ENCODE measurements at places on chromosomes 6 and 20. TPM values are rescaled to one million over a fixed set of nuclear protein-coding genes. Genes with fewer than 3 reads are reported as not detected.

DNA sequence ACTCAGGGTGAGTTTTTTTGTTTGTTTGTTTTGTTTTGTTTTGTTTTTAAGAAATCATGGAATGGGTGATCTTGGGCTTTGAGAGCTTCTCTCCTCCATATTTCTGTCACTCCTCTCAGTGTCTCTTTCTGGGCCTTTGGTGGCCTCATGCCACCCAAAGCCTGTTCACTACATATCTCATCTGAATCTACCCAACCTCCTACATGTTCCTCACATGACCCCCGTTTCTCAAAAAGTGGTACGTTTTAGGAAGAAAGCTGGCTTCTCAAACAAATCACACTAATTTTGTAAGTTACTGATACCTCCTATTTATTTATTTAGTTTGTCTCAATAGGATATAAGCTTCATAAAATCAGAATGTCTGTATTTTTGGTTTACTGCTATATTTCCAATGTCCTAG is 80.0 kb downstream of the SESN1 start:
- no peak for DNase-seq

- DNase-seq, result peak; percentile 62
Observed at GRCh38 chr6:32194825-32195651, 2.6 kb upstream of the GPSM3 start.

The PSORS1C2 gene
- not detected for total RNA-seq

- DNase-seq, result no peak
Observed at GRCh38 chr20:62606016-62606415, 36.3 kb upstream of the SLCO4A1 start.

- no peak for DNase-seq
Observed at GRCh38 chr6:42378536-42378935, 73.2 kb downstream of the TRERF1 start.

Measured in IMR-90 (cell line).